Activated CD4-positive, alpha-beta T cell treated with anti-CD3 and anti-CD28 coated beads, Interleukin-2, amount 50 U/mL, for 4 hours (primary cell): ENCODE measurements at places on chromosomes 11 and 22.

DNA sequence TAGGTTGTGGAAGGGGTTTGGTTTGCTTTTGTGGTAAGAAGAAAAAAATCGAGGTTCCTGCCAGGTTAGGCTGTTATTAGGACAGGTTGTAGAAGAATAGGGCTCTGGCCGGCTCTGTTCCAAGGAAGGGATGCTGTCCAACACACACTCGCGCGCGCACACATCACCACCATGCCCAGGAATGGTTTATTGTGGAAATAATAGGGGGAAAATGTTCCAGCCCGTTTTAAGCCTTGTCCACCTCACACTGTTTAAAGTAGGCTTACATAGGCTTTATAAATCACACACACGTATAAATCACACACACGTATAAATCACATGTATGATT, 1.2 kb upstream of the ARHGAP20 start:
- DNase-seq, result no peak

GRCh38 chr11:64742087-64742888, 1.7 kb downstream of the RASGRP2 start:
- DNase-seq, result no peak

DNA sequence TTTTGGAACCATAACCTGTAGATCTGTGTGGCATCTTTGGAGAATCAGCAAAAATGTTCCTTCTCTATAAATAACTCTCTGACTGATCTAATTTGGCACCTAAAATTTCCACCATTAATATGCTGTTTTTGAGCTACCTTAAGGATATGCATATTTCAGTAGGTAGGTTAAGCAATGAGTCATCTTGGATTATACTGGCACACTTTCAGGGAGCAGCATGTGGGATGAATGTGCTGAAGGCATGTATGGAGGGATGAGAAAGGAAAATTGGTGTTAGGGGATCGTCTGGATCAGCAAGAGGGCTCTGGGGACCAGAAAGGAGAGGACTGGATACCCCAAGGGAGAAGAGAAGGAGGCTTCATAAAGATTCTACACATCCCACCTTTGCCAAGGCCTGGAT, 44.6 kb upstream of the ELF5 start:
- DNase-seq, result no peak

DNA sequence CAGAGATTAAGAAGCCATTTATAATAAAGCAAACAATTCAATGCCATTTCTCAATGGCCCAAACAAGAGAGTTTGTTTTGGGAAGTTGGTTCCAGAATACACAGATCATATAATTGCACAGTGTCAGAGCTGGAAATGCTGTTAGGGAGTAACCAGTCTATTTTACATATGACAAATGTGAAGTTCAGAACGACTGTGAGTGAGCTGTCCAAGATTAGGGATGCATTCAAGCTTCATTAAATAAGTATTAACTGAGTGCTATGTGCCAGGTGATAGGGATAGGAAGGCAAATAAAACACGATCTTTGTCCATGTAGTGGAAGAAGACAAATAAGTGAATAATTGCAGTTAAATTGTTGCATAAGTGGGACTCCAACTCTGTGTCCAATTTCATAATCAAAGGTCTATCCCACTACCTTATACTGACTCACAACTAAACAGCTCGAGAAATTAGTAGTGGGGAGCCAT, 33.1 kb upstream of the PICALM start:
- no peak for DNase-seq

DNA sequence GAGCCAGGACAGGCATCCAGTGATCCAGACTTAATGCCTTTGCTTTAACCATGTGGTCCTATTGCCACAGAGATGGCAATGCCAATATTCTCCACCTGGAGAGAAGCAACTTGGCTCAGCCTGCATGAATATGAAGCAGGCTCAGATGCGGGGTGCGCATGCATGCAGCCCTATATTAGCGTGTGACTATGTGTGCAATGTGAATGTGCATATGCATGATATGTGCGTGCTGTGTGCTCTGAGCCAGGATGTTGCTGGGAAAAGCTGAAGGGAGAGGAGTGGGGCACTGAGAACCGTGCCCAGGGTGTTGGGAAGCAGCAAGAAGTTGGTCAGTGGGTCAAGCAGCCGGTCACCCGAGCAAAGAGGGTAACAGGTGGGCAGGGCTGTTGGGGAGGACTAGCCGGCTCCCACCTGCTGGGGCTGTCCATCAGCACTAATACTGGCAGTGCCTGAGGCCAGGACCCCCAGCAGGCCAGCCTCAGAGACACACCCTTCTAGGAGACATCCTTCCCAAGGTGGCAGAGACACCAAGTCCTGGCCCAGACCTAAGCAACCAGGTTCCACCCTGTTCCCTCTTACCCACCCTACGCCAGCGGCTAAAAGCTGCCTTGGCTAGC, 24.8 kb upstream of the MYOD1 start:
- DNase-seq, result no peak

GRCh38 chr22:45144916-45145315, 18.8 kb upstream of the NUP50 start:
- DNase-seq, result no peak

GRCh38 chr11:67045314-67045713, 11.3 kb upstream of the RHOD start:
- DNase-seq, result no peak

- no peak for DNase-seq
Observed at GRCh38 chr11:107018902-107019493, 722 bp upstream of the GUCY1A2 start.

- DNase-seq, result no peak
Observed at GRCh38 chr11:92782806-92783205, 186.6 kb upstream of the MTNR1B start.

DNA sequence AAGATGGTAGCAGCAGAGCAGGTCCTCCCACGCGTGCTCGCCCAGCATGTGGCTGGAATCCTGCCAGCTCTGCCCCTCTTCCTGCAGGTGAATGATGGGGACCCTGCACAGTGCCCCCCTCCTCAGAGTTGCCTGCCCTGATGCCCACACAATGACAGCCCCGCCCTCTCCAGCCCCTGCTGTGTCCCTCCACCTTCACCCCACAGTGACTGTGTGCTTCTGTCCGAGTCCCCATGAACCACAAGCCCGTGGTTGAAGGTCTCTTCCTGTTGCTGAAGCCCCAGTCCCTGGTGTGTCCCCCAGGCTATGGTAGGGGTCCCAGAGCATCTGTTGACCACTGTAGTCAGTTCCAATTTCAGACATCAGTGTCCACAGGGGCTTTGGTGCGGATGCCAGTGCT, 71.0 kb downstream of the BRD1 start:
- no peak for DNase-seq

DNA sequence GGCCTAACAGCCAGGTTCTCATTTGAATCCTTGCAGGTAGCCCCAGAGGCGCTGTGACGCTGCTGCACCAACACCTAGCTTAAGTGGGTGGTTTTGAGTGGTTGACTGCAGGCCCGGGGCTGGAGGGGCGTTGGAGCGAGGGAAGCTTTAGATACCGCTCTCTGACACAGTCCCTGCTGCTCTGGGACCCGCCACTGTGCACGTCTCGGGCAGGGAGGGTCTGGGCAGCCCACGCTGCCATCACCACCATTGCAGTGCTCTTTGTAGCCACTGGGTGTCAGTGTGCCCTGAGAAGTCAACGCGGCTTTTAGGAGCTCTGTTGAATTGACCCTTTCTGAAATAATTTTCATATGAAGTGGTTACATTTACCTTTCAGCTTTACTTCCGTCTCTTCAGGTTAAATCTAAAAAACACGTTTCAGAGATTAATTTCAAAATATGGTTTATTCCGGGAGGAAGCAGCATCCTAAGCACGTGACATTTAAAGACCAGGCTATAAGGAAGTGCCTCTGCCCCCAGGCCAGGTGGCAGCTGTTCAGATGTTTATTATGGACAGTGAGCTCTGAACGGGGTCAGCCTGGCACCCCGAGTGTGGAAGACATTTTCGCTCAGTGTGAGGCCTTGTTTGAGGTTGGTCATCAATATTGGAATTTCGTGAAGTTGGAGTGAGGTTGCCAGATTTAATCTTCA, 30.9 kb upstream of the PARVB start:
- peak; percentile 48 for DNase-seq

DNA sequence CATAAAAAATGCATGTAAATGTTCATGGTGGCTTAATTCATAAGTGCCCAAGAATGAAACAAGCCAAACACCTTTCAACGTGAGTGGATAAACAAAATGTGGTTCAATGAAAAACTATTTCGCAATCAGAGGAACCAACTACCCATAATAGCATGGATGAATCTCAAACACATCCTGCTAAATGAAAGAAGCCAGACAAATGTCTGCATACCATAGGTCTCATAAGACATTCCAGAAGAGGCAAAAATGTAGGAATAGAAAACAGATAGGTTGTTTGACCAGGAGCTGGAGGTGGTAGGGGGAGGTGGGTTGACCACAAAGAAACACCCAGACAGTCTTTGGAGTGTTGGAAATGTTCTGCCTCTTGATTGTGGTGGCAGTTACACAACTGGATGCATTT, 13.2 kb upstream of the OSBPL5 start:
- DNase-seq, result no peak

DNA sequence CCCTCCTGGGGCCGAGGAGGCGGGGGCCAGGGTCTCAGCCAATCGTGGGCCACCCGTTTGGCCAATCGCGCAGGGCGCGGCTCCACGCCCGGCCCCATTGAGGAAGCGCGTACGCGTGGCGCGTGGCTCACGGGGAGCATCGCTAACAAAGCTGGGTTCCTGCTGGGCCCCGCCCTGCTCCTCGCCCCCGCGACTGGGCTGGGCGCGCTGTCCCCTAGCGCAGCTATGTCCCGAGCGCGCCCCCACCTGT, 614 bp upstream of the ASCL2 start:
- peak; percentile 57 for DNase-seq

GRCh38 chr22:23179381-23180299, 669 bp upstream of the BCR start:
- no peak for DNase-seq
